ENCODE measurements at places on chromosomes 6 and 20. TPM values are rescaled to one million over a fixed set of nuclear protein-coding genes. Genes with fewer than 3 reads are reported as not detected.

Gene CLVS2
- total RNA-seq: not detected

DNA sequence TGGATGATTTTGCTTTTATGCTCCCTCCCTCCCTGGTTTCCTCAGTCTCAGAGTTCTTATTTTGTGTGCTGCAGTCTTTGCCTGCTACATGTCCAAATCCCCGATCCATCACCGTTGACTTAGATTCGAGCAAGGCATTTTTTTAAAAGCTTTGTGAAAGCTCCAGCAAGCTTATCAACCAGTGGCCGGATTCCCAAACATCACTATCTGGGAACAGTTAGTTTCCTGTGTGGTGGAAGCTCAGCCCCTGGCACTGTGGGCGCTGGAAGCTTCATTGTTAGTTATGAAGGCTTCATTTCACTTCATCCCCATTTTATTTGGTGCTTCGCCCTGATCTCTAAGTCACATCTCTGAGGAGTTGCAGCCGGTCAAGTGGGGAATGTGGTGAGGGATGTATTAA lies 44.7 kb downstream of the DEK start:
- DNase-seq: no peak
- H3K27ac ChIP-seq: no peak overlapping the region
- H3K27me3 ChIP-seq: no peaks in the 10 kb centered on the region
- peaks cover 5% of the 10 kb centered on the region for H3K4me1 ChIP-seq
- peaks cover 13% of the 10 kb centered on the region for H3K36me3 ChIP-seq

DNA sequence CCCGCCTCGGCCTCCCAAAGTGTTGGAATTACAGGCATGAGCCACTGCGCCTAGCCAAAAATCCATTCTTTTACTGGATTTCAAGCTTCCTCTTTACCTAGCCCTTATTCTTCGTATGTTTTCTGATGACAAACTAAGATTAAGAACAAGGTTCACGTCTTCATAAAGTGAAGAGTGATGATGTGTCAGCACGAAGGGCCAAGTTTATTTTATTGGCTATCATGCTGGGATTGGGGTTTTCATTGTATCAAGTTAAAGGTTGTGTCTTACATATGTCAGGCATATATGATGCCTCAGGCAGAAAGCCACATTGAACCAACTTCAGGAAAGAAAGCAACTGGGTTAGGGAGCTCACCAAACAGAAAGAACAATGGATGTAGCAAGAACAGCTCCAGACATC lies 19.7 kb upstream of the SLC17A3 start:
- no peak for DNase-seq
- no peak overlapping the region for H3K4me3 ChIP-seq
- no peaks in the 10 kb centered on the region for H3K36me3 ChIP-seq
- no peak overlapping the region for H3K27ac ChIP-seq

DNA sequence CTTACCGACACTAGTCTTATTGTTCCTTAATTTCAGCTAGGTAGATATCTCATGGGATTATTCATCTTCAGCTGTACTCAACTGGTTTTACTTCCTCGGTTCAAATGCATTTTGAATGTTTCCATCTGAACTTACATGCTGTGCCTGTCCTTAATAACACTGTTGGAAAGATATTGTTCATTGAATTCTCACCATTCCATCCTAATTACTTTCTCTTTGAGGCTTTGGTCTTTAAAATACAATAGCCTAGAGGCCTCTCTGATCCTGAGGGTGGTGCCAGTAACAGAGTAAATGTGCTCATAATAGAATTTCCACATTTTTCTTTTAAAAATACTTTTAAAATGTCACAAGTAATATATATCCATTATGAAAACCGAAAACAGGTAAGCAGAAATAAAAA lies 54.0 kb downstream of the IL20RA start:
- no peaks in the 10 kb centered on the region for H3K27me3 ChIP-seq
- no peak for DNase-seq
- no peak overlapping the region for H3K4me3 ChIP-seq
- H3K27ac ChIP-seq: no peak overlapping the region
- no peaks in the 10 kb centered on the region for H3K36me3 ChIP-seq

- H3K27me3 ChIP-seq: no peaks in the 10 kb centered on the region
- H3K4me3 ChIP-seq: no peak overlapping the region
- H3K36me3 ChIP-seq: peaks cover 27% of the 10 kb centered on the region
- H3K27ac ChIP-seq: no peak overlapping the region
- no peak for DNase-seq
These were observed 43.1 kb downstream of the BLTP3A start for GRCh38 chr6:34834789-34835518.

- H3K4me3 ChIP-seq: no peak overlapping the region
- no peaks in the 10 kb centered on the region for H3K36me3 ChIP-seq
- no peak for DNase-seq
These were observed 19.0 kb upstream of the SERINC3 start for GRCh38 chr20:44540834-44541233.

DNA sequence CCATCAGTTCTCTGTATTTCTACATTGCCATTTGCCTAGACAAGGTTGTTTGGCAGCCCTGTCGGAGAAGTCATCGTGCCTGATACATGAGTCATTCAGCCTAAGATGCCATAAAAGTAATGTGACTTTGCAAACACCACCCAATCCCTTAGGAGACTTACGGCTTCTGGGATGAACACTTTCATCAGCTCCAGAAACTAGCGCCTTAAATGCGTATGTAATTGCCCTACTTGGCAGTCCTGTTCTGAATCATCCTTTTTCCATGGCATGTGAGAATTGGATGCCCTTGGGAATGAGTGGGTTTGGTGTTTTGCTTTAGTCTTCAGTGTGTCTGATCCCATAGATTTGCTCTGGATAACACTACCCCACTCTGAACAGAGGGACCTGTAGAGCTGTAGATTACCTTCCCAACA lies 158.5 kb downstream of the SASH1 start:
- no peak for DNase-seq
- H3K4me3 ChIP-seq: no peak overlapping the region
- no peaks in the 10 kb centered on the region for H3K36me3 ChIP-seq

GRCh38 chr6:99143108-99143861 lies 195.5 kb upstream of the FBXL4 start:
- H3K27ac ChIP-seq: no peak overlapping the region
- no peaks in the 10 kb centered on the region for H3K36me3 ChIP-seq
- no peaks in the 10 kb centered on the region for H3K4me1 ChIP-seq
- no peaks in the 10 kb centered on the region for H3K27me3 ChIP-seq
- H3K4me3 ChIP-seq: no peak overlapping the region

DNA sequence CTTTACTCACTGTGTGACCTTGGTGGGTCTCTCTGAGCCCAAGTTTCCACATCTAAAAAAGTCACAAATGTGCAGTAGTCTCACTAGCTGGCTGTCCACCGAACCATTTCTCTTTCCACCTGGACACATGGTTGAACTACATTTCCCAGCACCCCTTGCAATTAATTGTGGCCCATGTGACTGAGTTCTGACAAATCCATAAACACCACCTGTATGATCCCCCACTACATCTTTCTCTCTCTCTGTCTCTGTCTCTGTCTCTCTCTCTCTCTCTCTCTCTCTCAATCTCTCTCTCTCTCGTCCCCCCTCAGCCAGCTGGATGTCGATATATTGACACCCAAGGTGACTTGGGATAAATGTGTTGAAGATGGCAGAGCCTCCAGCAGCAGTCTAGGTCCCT lies 42.8 kb downstream of the SNHG17 start:
- H3K4me3 ChIP-seq: no peak overlapping the region
- H3K4me1 ChIP-seq: no peaks in the 10 kb centered on the region
- DNase-seq: no peak
- H3K27me3 ChIP-seq: no peaks in the 10 kb centered on the region

Gene IL17A
- total RNA-seq: not detected

Gene VSTM2L
- total RNA-seq: 4.0 TPM

DNA sequence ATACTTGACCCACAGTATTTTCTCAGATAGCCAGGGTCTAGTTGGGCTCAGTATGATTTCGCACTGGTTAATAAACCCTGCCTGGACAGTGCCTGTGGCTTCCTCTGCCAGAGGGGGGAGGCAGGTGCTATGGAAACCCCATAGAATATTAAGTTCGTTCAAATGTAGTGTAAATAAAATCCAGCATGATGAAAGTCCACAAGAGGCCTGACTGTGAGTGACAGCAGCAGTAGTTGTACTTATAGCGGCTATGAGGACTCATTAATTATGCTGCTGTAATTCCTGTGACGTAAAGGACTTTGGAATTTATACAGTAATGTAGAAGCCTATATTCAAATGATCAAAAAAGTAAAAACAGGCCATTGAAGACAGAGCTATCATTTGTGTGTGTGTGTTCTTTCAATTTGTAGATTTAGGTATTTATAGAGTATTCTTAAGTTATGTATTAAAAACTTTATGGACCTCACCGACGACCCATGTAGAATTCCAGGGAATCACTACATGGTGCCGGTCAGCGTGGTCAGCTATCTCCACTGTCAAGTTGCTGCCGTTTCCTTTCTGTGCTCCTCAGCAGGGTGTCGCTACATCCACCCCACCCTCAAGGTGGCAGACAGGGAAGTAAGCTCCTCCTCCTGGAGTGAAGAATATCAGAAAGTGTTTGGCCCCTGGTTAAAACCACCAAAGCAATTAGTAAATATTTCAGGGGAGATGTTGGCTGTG lies 10.0 kb downstream of the PYGB start:
- H3K36me3 ChIP-seq: peaks cover 2% of the 10 kb centered on the region
- H3K4me3 ChIP-seq: no peak overlapping the region
- DNase-seq: no peak

DNA sequence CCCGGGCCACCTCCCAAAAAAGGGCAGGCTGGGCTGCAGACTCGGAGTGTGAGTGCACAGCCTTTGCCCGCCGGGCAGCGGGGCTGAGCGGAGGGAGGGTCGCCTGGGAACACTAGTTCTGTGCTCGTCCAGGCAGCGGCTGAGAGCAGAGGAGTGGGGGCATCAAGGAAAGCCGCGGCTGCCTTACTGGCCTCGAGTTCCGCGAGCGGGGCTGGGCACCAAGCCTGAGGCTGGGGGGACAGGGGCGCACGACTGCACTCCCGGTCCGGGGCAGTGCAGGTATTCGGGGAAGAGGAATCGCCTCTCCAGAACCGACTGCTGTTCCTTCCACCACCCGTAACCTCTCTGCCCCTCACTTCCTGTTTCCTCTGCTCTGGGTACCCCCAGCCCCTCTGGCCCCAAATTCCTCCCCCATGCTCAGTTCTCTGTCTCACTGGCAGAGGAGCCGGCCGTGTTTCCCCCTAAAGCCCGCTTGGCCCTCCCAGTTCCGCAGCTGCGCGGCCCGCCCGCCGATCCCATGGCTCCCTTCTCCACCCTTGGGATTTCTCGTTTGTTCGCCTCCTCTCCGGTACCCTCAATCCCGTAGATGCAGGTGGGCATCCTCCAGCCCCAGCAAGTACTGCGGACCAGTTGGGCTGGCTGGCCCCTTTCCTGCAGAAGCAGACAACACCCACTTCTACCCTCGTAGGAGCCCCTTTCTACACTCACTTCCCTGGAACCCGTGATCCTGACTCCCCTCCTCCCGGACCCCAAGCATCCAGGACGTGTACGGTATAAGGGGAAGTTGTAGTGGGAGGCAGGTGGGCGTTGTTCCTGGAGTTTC lies 5.1 kb downstream of the RING1 start:
- H3K36me3 ChIP-seq: peaks cover 8% of the 10 kb centered on the region
- H3K4me3 ChIP-seq: peak overlapping the region; percentile 4
- no peak overlapping the region for H3K27ac ChIP-seq
- DNase-seq: no peak
- H3K4me1 ChIP-seq: peaks cover 19% of the 10 kb centered on the region

Gene SYS1
- 86.1 TPM for total RNA-seq

GRCh38 chr20:47475419-47476044 lies 26.2 kb upstream of the NCOA3 start:
- H3K4me1 ChIP-seq: no peaks in the 10 kb centered on the region
- H3K27ac ChIP-seq: no peak overlapping the region
- H3K4me3 ChIP-seq: no peak overlapping the region
- DNase-seq: no peak

- H3K27ac ChIP-seq: no peak overlapping the region
- no peak for DNase-seq
- no peaks in the 10 kb centered on the region for H3K36me3 ChIP-seq
- no peaks in the 10 kb centered on the region for H3K27me3 ChIP-seq
- peaks cover 11% of the 10 kb centered on the region for H3K4me1 ChIP-seq
These were observed 11.6 kb downstream of the CST3 start for GRCh38 chr20:23626040-23626620.

GRCh38 chr6:85676086-85676729 lies 33.5 kb upstream of the SYNCRIP start:
- peak overlapping the region; percentile 88 for H3K4me3 ChIP-seq
- no peaks in the 10 kb centered on the region for H3K27me3 ChIP-seq
- no peaks in the 10 kb centered on the region for H3K36me3 ChIP-seq
- no peak for DNase-seq

GRCh38 chr20:23362392-23363256 lies 642 bp downstream of the GZF1 start:
- no peaks in the 10 kb centered on the region for H3K27me3 ChIP-seq
- H3K36me3 ChIP-seq: peaks cover 11% of the 10 kb centered on the region
- peak overlapping the region; percentile 91 for H3K4me3 ChIP-seq

DNA sequence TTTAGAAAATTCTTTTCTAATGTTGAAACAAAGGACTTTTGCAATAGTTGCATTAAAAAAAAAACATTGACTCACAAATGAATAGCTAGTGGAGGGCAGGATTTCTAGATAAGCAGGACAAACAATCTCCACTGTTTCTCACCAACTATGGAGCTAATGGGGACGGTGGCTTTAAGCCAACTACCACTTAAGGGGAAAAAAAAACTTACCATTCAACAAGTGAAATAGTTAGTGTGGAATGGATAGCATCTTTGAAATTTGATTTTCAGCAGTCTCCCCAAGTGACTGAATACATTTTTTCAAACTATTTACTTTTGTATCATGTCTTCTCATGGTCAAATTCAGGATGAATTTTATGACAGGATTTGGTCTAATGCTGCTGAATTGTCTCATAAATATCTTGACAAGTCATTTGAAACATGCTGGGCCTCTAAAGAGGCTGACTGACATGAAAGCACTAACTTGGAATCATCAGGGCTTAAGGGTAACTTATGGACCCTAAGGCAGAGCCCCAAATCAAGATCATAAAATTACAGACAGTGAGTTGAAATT lies 100.5 kb downstream of the EYA4 start:
- no peaks in the 10 kb centered on the region for H3K27me3 ChIP-seq
- no peak for DNase-seq
- no peak overlapping the region for H3K27ac ChIP-seq

DNA sequence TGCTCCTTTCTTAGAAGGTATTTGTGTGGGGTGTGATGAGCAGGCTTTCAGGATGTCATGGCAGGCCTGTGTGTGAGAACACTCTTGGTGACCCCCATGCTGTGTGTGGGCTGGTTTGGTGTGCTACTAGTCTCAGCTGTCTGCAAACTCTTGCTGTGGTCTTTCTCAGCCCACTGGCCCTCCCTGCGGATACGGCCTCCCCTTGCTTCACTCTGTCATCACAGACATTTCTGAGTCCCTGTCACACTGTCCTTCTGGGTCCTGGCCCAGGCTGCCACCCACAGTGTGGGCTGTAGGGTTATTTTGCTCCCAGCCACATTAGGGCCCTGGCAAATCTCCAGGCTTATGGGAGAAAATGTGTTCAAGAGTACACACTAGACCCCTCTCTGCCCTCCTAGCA lies 39.0 kb upstream of the ARMC2 start:
- no peaks in the 10 kb centered on the region for H3K4me1 ChIP-seq
- no peak for DNase-seq
- H3K36me3 ChIP-seq: no peaks in the 10 kb centered on the region
